ENCODE measurements at places on chromosomes 2 and 18.

- no peak for DNase-seq
Observed at GRCh38 chr2:240208631-240209211, 68.3 kb upstream of the OTOS start.

DNA sequence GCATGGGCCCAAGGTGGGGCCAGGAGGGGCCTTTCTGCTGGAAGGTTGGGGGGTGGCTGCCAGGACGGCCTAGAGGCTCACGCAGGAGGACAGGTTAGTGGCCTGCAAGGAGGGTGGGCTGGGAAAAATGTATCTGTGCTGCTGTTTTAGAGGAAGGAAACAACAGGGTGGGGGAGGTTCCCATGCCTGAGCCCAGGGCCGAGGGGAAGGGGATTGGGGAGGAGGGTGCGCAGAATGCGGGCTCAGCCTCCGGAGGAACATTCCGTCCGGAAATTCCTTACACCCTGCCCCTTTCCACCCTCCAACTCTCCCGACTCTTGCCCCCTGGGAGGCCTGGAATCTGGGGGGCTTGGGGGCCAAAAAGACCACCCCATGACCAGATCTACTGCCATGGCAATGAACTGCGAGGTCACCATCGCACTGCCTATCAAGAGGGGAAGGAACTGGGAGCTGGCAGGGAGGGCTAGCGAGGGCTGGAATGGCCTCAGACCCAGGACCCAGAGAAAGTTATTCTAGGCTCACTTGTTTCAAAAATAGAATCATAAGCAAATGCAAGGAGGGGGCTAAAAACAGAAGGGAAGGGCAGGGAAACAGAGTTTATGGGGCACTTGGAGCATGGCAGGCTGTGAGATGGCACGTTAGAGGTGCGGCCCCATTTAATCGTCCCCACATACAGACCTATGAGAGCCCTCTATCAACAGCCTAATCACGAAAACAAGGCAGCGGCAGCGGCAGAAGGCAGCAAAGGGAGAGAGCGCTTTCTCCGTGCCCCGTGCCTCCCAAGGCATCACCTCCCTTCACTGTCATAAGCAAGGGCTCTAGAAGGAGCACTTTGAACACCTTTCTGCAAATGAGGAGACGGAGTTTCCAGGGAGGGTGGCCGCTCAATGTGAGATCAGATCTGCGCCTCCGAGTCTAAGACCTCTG is 90.4 kb downstream of the TNS1 start:
- DNase-seq = no peak

DNA sequence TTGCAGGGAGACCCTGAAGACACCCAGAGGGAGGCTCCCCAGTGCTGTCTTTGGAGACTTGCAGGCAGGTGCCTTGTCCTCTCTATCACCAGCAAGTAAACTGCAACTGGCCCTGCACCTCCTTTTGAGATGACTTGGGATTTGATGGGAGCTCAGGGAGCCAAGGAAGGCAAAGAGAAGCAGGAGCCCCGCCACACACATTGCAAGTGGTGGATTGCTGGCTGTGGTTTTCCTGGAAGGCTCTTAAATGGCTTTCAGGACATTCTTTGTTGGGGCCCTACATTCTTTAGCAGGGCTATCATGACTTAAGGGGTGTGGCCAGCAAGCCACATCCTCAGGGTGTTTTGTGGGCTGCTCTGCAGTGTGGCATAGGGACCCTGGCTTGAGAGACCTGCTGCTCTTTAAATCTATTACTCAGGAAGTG is 39.9 kb upstream of the CDC42EP3 start:
- DNase-seq = no peak

GRCh38 chr18:44736664-44737380 is 56.1 kb downstream of the SETBP1 start:
- DNase-seq = no peak

- no peak for DNase-seq
Observed at GRCh38 chr2:219087361-219087760, 26.6 kb upstream of the IHH start.

- no peak for DNase-seq
Observed at GRCh38 chr2:114769110-114769509, 326.7 kb downstream of the DPP10 start.

DNA sequence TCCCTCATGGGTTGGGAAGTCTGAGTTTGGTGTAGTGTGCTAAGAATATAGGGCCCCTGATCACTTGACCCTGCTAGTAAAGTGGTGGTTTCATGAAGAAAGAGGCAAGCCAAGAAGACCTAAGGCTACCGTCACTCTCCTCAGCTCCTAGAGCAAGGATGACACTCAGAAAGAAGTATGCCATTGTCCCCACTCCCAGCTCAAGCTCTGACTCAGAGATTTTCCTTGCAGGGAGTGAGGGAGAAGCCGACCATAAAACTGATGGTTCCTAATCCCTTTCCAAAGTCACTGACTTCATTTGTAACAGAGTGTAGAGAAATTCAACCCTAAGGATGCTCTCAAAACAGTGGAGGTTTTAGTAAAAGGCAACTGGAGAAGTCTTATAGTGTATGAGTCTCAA is 80.9 kb downstream of the ICA1L start:
- no peak for DNase-seq
